ENCODE measurements at places on chromosomes 11 and 22.

DNA sequence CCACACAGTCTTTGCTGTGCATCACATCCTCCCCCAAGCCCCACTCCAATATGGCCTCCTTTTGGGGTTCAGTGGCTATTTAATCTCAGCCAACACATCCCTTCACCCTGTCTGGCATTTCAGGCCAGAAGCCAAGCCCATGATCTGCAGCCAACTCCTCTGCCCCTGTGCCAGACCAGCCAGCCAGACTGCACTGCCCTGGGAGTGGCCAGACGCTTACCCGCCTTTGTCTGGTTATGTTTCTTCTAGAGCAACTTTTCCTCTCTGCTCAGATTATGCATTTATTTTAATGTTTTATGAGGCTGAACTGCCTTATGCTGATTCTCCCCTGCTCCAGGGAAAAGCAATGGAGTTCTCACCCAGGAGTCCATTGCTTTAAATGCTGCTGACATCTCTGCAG lies 206.7 kb upstream of the TBCEL start:
- DNase-seq = no peak

DNA sequence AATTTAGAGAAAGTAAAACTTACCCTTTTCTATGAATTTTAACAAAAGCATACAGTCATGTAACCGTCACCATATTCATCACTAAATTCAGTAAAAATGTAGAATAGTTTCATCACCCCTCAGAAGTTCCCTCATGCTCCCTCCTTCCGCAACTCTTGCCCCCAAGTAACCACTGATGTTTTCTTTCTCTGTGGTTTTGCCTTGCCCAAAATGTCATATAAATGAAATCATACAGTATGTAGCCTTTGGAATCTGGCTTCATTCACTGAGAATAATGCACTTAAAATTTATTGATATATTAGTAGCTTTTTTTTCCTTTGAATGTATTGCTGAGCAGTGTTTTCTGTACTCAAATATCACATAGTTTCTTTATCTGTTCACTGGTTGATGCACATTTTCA lies 60.1 kb downstream of the DCUN1D5 start:
- peak; percentile 7 for DNase-seq

GRCh38 chr11:74255741-74256375 lies 55.6 kb downstream of the P4HA3 start:
- DNase-seq = peak; percentile 57

DNA sequence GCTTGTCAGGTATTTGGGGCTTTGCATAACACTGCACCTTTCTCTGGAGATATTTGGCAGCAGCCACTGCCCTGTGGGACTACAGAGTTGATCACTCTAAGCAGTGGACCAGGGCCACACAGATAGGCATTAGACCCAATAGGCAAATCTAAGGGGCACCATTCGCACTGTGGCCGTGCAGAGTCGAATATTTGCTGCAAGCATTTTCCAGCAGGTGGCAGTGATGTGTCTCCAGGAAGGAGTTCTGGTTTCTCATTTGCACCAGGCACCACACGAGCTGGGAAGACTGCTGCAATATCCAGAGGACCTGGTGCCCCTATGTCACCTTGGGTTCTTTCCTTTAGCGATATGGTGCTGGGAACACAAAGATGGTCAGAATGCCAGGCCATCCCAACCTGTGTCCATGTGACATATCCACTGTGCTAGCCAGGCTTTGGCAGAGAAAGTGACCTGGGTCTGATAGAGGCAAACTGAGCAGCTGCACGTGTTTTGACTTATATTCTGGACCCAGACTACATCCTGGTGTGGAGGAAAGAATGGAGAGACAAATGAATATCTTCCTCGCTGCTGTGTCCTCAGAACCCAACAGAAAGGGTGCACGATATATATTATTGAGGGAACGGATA lies 318.7 kb downstream of the BUD13 start:
- peak; percentile 32 for DNase-seq

GRCh38 chr22:49838771-49839717 lies 11.4 kb upstream of the BRD1 start:
- DNase-seq = peak; percentile 42

GRCh38 chr11:62919898-62920640 lies 1.1 kb downstream of the CHRM1 start:
- DNase-seq = no peak

GRCh38 chr11:126129727-126130671 lies 67.3 kb upstream of the CDON start:
- no peak for DNase-seq

GRCh38 chr11:93025558-93026255 lies 56.3 kb downstream of the MTNR1B start:
- no peak for DNase-seq

DNA sequence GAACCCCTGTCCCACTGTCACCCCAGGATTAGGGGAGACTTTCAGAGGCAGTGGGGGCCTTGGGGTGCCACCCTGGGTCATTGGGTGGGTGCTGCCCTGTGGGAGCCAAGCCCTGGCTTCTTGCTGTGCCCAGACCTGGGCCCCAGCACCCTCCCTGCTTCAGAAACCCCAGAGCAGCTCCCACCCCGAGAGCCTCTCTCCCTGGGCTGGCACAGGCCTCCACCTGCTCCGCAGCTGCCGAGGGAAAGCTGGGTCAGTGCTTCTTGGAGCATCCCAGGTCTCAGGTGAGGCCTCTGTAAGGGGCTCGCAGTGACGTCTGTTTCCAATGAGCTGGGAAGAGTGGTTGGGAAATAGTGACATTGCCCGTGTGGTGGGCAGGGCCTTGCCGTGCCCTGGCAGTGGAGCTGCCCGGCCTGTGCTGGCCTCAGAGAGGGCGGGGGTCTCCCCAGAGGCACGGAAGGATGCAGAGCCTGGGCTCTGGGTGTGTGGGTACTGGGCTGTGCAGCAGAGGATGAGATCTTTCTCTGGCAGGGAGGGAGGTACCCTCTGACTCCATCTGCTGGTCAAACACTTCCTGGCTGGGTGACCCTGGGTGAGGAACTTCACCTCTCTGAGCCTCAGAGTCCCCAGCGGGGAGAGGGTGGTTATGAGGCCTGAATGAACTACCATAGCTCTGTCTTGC lies 23.0 kb downstream of the C22orf23 start:
- no peak for DNase-seq

DNA sequence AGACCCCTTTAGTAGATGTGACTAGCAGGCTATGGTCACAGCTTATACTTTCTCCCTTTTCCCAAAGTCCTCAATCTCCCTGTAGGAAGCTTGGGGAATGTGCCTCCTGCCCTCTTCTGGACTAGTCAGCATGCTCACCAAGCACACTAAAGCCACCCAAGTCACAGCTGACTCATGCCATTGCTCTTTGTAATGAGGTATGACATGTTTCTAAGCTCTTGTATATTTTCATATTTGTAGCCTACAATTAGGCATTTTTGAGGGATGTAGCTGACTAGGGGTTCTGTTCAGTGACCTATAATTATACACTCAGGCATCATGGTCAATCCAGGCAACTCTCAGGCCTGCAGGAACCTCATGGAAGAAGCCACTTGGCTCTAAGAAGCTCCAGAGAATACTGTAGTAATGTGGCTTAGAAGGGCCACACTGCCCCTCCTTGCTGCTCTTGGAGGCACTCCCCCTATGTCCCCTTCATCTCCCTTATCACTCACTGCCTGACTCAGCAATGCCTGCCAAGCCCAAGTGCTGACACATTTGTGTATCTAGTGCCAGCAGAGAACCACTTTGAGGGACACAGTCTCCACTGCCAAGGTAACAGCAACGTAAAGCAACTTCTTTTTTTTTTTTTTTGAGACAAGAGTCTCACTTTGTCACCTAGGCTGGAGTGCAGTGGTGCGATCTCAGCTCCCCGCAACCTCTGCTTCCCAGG lies 86.2 kb downstream of the RPL27A start:
- DNase-seq = peak; percentile 10

- DNase-seq = no peak
Measured at GRCh38 chr11:38460896-38461295, 1862.9 kb upstream of the RAG2 start.

DNA sequence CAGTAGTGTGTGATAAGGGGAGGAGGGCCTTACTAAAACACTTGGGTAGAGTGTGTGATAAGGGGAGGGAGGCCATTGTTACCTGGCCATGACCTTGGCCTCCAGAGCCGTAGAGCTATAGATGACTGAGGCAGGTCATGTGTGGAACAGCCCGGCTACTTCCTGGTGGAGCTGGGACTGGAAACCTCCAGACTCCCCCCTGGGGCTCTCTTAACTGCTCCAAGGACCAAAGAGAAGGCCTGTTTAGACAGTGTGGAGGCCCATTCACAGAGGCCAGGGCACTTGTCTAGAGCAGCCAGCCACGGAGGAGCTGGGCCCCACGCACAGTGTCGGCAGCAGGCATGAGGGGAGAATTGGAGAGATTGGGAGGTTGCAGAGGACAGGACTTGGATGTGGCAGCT lies 12.5 kb upstream of the MICALL1 start:
- DNase-seq = no peak

GRCh38 chr11:45193695-45194094 lies 47.3 kb downstream of the PRDM11 start:
- DNase-seq = no peak

DNA sequence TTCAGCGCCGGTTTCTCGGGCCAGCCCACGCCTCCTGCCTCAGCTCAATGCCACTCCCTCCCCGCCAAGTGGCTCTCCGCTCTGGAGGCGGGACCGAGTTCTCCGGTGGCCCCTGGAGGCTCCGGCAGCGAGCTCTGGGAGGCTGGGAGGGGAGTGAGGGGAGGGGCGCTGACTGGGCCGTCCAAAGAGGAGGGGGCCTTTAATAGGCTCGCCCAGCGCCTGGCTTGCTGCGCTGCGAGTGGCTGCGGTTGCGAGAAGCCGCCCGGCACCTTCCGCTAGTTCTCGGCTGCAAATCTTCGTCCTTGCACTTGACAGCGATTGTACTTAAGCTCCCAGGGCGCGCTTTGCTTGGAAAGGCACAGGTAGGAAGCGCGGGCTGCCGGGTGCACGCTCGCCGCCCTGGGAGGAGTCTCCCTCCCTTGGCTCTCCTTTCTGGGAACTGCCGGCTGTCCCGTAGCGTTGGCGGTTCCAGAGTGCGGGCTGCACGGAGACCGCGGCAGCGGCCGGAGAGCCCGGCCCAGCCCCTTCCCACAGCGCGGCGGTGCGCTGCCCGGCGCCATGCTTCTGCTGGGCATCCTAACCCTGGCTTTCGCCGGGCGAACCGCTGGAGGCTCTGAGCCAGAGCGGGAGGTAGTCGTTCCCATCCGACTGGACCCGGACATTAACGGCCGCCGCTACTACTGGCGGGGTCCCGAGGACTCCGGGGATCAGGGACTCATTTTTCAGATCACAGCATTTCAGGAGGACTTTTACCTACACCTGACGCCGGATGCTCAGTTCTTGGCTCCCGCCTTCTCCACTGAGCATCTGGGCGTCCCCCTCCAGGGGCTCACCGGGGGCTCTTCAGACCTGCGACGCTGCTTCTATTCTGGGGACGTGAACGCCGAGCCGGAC lies at the start of gene ADAMTS15:
Gene ADAMTS15, plus strand, starts transcription at position 230 of the 894 bp plus-strand sequence. Its CDS starts 329 bp downstream, at position 559.
- peak; percentile 26 for DNase-seq

DNA sequence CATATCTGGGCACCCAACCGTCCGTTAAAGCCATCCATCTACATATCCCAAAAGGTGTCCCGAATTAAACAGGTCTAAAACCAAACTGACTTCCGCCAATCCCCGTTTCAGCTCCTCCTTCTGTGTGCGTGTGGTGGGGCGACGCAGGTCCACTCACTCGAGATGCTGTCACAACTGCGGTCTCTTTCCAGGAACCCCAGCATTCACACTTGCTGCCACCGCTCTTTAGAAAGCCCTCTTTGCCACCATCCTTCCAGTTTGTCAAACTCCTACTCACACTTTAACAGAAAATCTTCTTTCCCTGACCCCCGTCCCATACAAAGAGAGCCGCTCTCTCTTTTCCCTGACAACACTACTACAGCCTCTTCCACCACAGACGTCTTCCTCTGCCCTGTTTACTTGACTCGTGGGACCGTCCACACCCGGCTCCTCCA lies 467 bp downstream of the ESS2 start:
- DNase-seq = peak; percentile 15

DNA sequence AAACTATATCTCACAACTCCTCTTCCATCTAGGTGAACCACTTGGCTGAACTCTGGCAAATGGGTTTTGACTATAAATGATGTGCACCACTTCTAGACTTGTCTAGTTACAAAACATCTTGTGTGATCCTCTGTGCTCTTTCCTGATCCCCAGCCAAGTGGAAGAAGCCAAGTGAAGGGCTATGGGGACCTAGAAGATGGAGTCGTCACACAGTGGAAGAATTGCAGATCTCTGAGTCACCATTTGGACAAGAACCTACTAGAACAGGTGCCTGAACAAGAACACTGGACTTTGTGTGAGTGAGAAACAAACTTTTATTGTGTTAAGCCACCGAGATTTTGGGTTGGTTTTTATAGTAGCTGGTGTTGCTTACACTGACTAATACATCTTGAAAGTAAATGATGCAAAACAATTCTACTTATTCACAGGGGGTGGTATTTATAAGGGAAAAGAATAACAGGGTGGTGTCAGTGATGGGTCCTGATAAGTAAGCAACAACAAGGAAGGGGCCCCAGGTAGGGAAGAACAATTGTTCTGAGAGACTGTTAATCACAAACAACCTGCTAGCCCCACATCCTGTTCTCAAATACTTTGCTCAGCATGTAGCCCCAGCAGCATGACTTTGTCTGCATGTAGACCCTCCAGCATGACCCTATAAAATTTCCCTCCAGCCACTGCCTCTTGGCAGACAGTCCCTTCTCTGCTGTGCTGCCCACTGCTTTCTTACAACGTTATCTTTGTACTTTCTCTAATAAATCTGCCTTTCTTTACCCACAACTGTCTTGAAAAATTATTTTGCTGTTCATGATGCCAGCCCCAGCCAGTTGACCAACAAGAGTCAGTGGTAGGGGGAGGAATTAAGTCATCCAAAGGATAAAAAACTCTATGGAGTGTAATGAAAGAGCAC lies 280.7 kb upstream of the PLET1 start:
- DNase-seq = no peak

GRCh38 chr11:63362196-63362793 lies 7.3 kb upstream of the SLC22A9 start:
- DNase-seq = no peak

DNA sequence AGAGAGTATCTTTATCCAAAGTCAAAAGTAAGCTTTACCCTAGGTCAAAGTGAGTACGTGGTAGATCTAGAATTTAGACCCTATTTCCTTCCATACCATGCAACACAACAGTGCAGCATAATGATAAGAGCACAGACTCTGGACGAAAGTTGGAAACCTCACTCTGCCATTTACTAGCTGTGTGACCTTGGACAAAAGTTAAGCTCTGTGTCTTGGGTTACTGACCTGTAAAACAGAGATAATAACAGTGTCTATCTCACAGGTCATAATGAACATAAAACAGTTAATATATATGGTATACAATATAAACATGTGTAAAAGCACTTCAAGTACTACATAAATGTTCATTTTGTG lies 13.6 kb upstream of the CHRNA10 start:
- DNase-seq = no peak

DNA sequence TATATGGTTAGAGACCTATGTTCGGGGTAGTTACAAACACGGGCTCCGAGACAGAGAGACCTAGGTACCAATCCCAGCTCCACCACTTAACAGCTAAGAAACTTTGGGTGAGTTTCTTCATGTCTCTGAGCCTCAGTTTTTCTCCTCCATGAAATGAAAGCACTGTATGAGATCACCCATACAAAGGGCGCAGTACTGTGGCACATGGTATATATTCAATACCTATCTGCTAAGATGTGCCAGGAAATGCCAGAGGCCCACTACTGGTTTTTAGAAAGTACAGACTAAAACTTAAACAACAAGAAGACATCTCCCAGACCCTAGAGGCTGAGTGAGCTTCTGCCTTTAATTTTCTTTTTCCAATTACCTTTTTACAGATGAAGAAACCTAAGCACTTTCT lies 69.5 kb downstream of the SLC1A2 start:
- no peak for DNase-seq

All from inflammatory macrophage treated with lipopolysaccharide for 4 hours (primary cell).